ENCODE measurements at places on chromosomes 12 and 14.

- DNase-seq = no peak
Measured at GRCh38 chr14:65864984-65865383, 452.5 kb downstream of the FUT8 start.

DNA sequence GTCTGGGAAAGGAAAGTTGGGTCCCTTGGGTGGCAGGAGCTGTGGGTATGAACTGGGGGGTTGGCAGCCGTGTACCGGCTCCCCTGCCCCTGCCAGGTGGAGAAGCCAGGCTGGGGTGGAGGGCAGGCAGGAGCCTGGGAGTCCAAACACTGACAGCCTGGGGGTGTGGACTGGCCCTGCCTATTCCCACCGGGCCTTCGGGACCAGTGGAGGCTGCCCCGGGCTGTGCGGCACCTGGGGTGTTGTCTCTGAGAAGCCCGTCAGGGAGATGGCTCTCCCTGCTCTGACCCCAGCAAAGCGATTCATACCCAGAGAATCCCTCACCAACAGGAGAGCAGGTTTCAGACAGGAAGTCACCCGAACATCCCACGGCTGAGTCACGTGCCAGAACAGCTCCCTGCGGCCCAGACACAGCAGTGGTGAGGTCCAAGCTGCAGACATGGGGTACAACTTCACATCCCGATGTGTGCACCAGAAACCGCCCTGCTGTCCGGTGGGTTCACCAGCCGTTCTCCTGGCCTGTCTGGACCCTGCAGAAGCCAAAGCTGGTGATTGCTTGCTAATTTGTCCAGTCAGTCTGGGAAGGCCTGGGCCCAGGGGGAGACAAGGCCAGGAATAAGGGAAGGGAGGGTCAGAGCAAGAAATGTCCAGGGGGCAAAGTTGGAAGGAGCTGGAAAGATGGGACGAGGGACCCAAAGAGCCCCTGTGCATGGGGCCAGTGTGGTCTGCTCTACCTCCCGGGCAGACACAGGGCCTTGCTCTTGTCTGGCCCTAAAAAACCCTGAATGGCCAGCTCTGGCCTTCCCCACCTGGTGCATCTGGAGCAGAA, 2.1 kb upstream of the GPR132 start:
- DNase-seq = no peak

DNA sequence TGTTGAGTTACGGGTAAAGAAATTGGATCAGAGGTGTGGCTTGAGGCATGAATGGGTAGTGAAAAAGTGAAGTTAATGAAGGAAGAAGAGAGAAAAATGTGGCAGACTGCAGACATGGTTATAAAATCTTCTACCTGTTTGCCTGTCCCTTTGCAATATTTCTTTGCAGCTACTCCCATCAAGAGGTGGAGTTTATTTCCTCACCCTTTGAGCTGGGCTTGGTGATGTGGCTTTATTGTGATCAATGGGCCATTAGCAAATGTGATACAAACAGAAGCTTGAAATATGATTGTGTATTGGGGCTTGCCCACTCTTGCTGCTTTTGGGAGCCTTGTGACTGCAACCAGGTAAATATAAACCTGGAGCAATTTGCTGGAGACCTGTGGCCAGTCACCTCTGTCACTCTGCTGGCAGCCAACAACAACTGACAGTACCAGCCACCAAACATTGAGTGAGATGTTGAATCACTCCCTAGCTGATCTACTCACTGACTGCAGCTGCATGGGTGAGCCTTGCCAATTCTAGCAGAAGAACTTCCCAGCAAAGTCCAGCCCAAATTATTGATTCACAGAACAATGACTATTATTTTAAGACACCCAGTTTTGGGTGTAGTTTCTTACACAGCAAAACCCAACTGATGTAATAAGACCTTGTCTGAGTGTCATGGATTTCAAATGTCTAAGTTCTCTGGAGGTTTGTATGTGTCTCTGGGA, 151.0 kb upstream of the ATP2B1 start:
- DNase-seq = no peak

GRCh38 chr12:14577344-14577743, 9.7 kb upstream of the PLBD1 start:
- no peak for DNase-seq

DNA sequence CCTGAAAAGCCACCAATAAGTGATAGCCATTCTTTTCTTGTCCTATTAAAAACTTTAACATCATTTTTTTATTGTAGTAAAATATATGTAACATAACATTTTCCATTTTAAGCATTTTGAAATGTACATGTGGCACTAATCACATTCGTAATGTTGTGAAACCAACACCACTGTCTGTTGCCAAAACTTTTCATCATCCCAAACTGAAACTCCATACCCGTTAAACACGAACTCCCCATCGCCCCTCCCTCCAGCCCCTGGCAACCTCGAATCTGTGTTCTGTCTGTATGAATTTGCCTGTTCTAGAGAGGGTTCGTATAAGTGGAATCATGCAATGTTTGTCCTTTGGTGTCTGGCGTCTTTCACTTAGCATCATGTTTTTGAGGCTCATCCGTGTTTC, 75.9 kb downstream of the CCDC92 start:
- no peak for DNase-seq
